ENCODE measurements at places on chromosomes 7 and 10.

- no peak for DNase-seq
These were observed 169.5 kb upstream of the KLF14 start for GRCh38 chr7:130903358-130903974.

DNA sequence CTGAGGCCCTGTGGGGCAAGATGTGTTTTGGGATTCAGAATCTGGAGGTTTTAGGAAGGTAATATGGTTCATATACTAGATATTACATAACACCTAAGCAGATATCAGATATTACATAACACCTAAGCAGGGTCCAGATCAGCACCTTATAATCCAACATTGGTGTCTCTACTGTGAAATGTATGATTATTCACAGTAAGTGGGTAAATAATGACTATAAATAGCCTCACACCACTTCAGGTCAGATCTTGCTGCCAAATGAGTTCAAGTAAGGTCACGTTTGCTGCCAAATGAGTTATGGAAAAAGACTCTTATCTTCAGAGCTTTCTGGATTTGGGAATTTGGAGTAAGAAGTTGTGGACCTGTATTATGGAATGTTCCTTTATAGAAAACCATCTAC, 14.6 kb downstream of the ADRB1 start:
- DNase-seq, result no peak

DNA sequence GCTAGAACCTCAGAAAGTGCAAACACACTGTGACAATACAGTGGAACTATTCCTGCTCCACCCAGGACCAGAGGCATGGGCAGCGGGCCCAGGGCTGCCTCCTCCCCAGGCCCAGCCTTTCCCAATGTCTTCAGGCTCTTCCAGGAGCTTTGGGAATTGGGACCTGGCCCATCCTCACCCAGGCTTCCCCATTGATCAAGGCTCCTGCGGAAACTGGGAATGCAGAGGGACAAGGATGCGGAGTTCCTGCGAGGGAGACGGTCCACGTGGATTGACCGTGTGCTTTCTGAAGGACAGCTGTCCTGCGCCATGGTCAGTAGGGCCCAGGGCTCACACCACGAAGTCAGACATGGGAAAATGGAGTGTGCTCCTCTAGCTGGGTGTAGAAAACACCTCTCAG, 56.6 kb downstream of the CSGALNACT2 start:
- no peak for DNase-seq

DNA sequence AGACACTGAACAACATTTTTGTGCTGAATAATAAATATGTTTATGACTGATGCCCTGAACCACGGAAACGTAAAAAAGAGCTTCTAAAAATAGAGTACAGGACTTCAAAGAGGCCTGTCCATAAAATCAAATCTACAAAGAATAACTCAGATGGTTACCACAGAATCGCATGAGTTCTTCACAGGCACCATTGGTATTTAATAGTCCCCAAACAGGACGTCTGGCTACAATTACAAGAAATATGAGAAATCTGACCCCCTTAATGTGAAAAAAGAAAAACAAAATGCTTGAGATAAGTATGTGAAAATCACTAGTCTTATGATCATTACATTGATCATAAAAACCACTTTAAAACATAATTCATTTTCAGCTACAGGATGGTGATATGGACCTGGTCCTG, 20.8 kb downstream of the CYTH3 start:
- no peak for DNase-seq

DNA sequence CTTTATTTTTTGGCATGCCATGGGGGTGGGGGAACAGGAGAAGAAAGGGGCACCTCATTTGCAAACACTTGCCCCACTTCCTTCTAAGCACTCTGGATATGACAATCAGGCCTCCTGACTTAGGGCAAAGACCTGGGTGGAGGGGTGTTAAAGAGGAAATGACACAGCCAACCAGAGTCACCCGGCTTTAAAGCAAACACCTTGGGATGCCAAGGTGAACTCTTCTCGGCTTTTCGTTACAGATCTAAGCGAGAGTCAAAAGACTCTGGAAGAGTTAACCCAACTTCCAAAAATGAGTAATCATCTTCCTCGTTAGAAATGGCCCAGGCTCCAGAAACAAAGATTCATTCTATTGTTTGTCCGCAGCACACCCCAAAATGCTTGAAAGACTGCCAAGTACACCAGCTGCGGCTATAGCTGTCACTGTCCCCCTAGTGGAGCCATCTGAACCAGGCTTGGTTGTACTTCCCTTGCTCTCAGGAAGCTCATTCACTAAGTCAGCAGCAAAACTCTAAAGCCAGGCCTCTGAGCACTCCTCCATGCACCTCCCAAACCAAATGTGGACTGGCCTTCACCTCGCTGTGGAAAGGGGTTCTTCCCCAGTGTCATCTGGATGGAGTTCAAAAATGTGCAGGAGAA, 24.8 kb downstream of the FAM53B start:
- DNase-seq, result no peak

Measured in stimulated activated CD4-positive, alpha-beta T cell treated with anti-CD3 and anti-CD28 coated beads, Interleukin-1b, Interleukin-23, amount 100 ng/mL, for 4 hours (primary cell).